ENCODE measurements at places on chromosomes 11 and 22.

- DNase-seq, result no peak
These were observed 68.9 kb downstream of the ARFGAP2 start for GRCh38 chr11:47107744-47108143.

DNA sequence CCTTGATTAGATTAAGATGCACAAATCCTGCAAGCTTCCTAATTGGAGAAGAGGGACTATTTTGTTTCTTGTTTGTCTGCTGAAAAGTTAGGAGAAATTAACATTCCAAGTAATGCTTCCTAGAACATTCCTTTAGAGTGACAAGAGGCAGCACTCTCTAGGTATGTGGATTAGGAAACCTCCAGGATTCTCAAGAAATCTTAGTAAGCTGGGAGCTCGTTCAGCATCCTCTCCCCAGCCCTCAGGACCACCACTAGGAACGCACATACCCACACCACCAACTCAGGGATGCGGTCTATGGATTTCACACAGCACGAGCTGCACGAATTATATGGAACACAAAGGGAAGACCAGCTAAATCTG, 52.9 kb downstream of the NCAPD3 start:
- DNase-seq, result no peak

- DNase-seq, result no peak
These were observed 5.1 kb downstream of the PATE2 start for GRCh38 chr11:125773516-125773915.

DNA sequence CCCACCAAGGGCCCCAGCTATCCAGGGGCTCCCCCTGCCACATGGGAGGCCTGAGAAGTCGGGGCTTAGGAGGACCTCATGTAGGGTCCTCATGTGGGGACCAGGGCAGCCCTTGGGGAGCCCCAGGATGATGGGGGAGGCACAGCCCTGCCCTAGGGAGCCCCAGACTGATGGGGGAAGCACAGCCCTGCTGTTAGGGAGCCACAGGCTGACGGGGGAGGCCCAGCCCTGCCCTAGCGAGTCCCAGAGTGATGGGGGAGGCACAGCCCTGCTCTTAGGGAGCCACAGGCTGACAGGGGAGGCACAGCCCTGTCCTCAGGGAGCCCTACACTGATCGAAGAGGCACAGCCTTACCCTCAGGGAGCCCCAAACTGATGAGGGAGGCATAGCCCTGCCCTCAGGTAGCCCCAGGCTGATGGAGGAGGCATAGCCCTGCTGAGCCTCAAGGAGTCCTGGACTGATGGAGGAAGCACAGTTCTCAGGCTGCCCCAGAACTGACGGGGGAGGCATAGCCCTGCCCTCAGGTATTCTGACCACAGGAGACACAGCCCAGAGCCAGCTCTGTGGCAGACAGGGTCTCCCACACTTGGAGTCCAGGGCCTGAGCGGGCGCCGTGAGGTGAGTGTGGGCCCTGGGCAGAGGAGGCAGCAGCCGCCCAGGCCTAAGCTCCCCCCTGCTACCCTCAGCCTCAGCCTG, 10.8 kb downstream of the PRR33 start:
- no peak for DNase-seq

GRCh38 chr11:114774599-114775361, 96.5 kb downstream of the NXPE2 start:
- DNase-seq, result peak; percentile 85

DNA sequence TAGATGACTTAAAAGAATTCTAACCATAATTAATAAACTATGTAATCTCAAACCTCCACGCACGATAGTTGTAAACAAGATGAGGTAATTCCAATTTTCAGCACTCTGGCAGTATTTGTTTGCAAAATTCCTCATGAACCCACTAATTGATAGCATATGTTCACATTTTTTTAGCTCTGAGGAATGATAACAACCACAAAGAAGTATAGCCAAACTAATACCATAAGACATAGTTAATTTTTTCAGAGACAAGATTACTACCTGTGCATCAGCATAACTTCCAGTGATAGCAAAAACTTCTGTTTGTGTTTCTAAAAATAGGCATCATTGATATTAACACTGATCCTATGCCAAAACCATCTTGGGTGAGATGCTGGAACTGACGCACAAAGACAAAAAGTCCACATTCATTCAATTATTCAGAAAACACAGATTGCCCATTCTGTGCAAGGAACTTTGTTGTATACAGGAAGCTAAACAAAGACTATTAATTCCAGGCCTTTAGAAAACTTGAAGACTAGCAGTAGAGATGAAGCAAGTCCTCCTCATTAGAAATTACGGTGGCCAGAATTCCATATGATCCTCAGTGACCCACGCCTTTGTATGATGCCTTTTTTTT, 57.7 kb downstream of the PDGFD start:
- DNase-seq, result no peak

DNA sequence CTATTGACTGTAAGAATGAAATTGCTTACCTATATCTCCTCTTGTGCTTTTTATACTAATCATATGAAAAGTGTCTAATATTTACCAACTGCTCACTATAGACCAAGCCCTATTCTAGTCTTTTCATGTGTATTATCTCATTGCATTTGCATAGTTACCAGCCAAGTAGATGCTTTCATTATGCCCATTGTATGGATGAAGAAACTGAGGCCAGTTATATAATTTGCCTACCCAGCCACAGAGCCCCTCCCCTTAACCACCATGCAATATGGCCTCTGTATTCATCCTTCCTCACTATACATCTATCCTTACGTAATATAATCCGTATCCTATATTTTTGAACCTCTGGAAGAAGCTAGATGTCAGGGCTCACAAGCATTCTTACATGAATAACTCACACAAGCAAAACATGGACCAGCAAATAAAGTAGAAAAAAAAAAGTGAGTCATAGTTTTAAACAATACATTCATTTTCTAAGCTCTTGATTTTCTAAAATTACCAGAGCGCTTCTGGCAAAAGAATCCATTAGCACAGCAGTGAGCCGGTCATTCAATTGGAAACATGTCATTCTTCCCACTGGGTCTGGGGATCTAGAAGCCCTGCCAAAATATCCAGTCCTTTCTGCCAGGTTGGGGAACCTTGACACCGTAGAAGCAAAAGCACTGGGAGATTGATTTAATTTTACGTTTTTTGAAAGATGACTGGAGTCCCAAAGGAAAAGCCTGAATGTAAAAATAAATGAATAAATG, 80.0 kb downstream of the C11orf91 start:
- DNase-seq, result peak; percentile 62

GRCh38 chr22:41822317-41823057, 10.4 kb upstream of the SREBF2 start:
- DNase-seq, result peak; percentile 51

DNA sequence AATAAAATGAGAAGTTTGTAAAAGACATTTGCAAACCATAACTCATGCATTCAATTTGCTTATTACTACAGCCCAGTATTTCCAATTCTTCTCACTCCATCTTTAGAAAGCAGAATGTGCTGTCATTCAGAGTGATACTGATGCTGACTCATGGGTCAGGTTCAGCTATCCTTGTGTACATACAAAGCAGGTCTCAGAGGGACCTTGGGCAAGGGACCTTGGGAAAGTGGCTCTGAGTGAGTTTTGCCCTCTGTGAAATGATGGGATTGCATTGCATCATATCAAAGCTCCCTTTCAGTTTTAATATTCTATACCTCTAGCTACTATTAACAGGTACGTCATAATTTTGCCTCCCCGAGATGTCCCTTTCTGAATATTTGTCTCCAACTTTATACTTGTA, 848.7 kb downstream of the OPCML start:
- no peak for DNase-seq

DNA sequence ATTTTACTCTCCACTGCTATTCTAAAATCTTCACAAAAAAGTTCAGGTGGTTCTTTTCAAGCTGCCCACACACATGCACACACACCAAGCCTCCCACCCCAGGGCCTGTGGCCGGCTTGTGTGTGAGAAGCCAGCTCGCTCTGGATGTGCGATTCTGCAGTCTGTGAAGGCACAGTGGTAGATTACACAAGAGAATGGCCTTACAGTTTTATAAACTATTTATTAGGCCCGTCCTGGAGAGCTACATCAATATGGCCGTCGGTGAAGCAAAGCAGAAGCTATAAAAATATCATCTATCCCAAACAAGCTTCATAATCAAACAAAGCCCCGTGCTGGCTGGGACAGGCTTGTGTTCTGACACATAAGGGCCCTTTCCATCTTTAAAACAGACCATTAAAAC, 240.5 kb downstream of the OPCML start:
- no peak for DNase-seq

DNA sequence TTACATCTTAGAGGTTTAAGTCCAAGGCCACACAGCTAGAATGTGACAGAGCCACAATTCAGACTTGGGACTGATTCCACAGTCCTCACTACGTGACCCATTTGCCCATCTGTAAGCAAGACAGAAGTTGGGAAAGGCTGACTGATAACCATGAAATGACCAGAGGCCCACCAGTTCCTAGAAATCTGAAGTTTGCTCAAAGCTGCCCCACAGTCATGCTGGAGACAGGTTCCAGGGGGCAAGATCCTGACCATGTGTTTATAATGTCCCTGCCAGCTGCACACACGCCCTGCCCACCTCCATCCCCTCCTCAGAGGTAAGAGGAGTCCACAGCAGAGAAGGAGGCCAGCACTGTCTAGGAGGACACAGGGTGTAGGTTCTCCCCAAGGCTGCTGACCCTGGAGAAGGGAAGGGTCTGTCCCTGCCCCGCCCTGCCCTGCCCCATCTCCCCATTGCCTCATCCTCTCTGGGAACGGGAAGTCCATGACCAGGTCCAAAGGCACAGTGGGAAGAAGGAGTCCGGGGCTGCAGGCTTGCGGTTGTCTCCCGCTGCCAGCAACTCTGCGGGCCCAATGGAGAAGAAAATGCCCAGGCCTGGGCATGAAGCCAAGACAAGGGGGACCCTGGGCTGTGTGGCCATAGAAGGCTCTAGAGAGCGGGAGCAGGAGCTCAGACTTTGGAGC, 11.9 kb upstream of the OAF start:
- no peak for DNase-seq

GRCh38 chr11:110587972-110588371, 124.3 kb downstream of the ARHGAP20 start:
- no peak for DNase-seq

GRCh38 chr11:1559111-1559951, 12.7 kb downstream of the DUSP8 start:
- peak; percentile 42 for DNase-seq
